ENCODE measurements at places on chromosomes 12 and 14. TPM values are rescaled to one million over a fixed set of nuclear protein-coding genes. Genes with fewer than 3 reads are reported as not detected.

GRCh38 chr12:65924716-65925115 lies 100.4 kb downstream of the HMGA2 start:
- DNase-seq, result no peak

- no peak for DNase-seq
Measured at GRCh38 chr12:125797421-125798175, 732.4 kb downstream of the AACS start.

DNA sequence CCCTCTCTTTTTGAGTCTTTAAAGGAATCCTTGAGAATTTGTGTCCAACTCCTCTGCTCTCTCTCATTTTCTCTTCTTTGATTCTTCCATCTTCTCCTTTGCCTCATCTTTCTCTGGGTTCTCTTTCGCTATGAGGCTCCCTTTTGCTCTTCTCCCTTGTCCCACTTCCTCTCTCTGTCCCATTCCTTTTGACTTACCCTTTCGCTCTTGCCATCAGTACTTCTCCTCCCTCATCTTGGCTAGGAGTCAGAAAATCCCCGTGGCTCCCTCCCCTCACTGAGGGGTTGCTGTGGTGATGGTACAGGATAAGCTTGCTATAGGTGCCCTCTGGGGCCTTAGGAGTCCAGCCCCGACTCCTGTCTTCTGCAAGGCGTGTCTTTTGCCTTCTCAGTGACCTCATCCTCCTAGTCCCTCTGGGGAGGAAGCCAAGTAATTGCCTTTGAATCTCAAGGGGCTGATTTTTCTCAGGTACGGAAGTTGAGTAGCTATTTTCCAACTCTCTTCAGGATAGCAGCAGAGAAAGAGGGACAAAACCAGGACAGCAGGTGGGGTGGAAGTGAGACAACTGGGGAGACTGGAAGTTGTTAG lies 6.4 kb downstream of the PDE1B start:
- no peak for DNase-seq

GRCh38 chr12:126547905-126548304 lies 1482.7 kb downstream of the AACS start:
- DNase-seq, result no peak

- no peak for DNase-seq
Measured at GRCh38 chr14:49945448-49946319, 52.8 kb downstream of the ARF6 start.

DNA sequence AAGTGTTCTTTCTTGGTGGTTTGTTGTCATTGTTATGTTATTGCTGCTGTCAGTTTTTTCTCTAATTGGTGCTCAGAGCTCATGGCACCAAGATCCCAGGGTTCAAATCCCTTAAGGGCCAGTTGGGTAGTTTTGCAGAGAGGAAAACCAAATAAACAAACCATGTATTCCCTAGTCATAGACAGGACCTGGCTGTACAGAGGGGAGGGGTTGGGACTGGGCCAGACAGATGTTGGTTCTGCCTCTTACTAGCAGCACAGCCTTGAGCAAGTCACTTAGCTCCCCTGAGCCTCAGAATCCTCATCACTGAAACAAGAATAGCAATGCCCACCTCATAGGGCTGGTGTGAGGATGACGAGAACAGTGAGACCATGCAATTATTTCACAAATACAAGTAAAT lies 53.4 kb downstream of the LTBP2 start:
- no peak for DNase-seq

DNA sequence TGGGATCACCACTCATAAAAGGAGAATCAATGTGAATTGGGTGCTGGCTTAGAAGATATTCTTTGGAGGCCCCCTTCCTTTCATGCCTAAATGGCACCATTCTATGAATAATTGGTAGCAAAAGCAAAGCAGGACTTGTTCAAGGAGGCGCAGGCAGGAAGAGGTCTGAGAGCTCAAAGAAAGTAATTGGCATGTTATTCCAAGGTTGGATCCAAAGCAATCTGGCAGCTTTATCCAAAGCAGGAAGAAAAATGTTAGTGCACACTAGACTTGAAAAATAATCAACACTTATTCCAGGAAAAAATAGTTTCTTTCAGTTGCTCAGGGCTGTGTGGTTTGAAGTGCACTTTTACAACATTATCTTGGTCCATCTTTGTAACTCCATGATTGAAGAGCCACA lies 326.4 kb downstream of the NUAK1 start:
- no peak for DNase-seq

DNA sequence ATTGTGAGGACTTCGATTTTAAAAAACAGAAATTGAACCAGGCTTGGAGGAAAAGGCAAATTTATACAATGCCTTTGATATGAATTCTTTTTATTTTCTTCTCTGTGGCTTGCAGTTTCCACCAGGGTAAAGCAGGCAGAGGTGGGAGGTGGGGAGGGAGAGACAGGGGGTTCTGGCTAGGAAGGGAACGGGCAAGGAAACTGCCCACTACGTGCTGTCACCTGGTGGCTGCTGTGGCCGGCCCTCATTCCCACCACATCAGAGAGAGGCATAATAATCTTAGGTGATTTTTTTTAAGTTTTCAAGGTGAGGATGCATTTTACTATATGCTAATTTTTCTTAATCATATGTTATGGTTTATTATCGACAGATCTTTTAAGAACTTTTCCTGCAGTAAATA lies 145.8 kb downstream of the CACNA1C start:
- no peak for DNase-seq

GRCh38 chr12:107510211-107510610 lies 175.4 kb upstream of the PWP1 start:
- DNase-seq, result no peak

A2ML1 gene
- total RNA-seq, result 5.9 TPM

GPR162 gene
- total RNA-seq, result 2.5 TPM

Measured in ureter (tissue), 1 donor.